NCI-H1417 treated with DMSO at 0.1 percent for 48 hours (cell line): ENCODE measurements at places on chromosomes 11 and 22.

GRCh38 chr11:44693654-44694119 lies 33.1 kb upstream of the TSPAN18 start:
- no peak for DNase-seq

DNA sequence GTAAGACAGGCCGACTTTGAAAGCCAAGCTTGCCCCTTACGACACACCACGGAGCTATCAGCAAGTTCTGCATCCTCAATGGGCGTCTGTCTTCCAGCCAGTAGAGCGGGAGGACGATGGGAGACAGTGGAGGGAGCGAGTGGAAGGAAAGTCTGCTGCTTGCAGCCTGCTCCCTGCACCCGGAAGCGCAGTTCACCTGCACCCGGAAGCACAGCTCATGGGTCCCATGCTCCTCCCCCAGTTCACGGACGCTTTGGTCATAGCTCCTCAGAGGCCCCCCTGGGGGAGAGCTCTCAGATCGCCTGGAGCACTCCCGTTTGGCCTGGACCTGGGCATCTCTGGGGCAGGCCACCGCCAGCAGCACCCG lies 51.3 kb downstream of the FBLN1 start:
- DNase-seq = no peak

DNA sequence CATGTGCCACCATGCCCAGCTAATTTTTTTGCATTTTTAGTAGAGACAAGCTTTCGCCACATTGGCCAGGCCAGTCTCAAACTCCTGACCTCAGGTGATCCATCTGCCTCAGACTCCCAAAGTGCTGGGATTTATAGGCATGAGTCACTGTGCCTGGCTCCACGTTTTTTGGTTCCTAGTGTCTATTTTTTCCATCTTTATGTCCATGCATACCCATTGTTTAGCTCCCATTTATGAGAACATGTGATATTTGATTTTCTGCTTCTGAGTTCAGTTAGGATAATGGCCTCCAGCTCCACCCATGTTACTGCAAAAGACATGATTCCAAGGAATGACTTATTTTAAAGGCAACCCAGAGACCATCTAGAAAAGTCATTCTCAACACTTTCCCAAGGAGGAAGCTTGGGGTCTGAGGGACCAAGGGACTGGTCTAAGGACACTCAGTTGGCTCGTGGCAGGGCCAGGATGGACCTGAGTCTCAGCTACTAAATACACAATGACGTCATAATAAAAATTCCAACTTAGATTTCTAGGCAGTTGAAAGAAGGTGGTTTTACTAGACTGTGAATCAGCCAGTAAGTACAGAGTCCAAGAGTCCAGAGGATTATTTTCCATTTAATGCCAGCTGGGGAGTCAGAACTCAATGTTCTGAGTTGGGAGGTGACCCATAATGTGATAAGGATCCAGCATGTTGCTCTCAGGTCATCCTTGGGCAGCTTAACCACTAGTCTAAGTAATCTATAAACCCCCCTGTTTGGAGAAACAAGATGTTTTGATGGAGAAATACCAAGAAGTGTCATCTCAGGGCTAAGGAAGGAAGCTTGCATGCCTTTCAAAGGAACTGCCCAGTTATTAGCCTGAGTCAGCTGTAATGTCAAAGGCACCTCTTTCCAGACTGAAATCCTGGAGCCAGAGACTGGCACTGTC lies 39.4 kb downstream of the ABTB2 start:
- DNase-seq = no peak

- DNase-seq = no peak
Observed at GRCh38 chr11:44893846-44894617, 56.7 kb downstream of the TP53I11 start.

- DNase-seq = no peak
Observed at GRCh38 chr11:17186932-17187692, 20.7 kb downstream of the PIK3C2A start.

DNA sequence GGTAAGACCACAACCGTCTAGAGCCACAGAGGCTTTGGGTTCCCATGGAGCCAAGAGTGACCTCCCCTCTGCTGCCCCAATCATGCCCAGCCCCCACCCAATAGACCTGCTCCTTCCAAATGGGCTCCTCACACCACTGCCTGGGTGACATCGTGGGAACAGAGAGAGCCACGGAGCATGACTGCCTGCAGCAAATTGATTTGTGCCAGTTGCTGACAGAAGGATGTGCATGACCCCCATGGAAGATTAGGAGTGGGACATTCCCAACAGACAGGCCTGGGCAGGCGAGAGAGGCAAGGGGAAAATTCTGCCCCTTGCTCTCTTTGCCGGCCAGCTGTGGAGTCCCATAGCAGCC lies 88.5 kb downstream of the TENM4 start:
- no peak for DNase-seq

DNA sequence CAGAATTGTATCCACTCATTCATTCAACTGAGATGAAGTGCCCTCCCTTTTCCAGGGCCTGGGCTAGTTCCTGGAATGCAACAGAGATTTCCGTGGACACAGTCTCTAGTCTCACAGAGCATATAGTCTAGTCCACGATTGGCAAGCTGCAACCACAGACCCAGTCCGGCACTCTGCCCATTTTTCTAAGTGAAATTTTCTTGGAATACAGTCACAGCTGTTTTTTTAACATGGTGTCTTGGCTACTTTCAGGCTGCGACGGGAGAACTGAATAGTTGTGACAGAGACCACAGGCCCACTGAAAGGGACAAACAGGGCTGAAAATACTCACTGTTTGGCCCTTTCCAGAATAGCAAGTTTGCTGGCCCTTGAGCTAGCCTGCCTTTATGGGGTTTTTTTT lies 29.2 kb downstream of the ALG12 start:
- no peak for DNase-seq

- DNase-seq = no peak
Observed at GRCh38 chr22:25014896-25015755, 62.6 kb downstream of the KIAA1671 start.
